ENCODE measurements at places on chromosomes 11 and 22. TPM values are rescaled to one million over a fixed set of nuclear protein-coding genes. Genes with fewer than 3 reads are reported as not detected.

GRCh38 chr22:35582861-35583670 lies 34.1 kb downstream of the MB start:
- H3K27me3 ChIP-seq = no peaks in the 10 kb centered on the region
- no peak overlapping the region for H3K4me3 ChIP-seq

GRCh38 chr11:125036933-125037332 lies 26.2 kb upstream of the SLC37A2 start:
- no peak overlapping the region for H3K4me3 ChIP-seq
- H3K36me3 ChIP-seq = no peaks in the 10 kb centered on the region
- DNase-seq = peak; percentile 48
- peaks cover 10% of the 10 kb centered on the region for H3K4me1 ChIP-seq

SCN4B gene
- polyA plus RNA-seq = not detected

DNA sequence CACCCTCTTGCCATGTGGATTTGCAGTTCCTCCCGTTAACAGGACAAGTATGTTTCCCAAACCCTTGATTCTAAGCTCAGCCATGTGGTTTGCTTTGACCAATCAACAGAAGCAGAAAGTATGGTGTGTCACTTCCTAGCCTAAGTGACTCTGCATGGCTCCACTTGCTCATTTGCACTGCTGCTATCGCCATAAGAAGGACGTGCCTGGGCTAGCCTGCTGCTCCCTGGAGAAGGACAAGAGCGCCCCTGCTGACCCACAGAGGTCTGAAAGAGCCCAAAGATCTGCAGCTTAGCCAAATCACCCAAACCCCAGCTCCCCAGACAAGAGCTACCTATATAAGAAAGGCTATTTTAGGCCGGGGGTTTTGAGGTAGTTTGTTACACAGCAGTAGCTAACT lies 18.0 kb downstream of the TBRG1 start:
- no peaks in the 10 kb centered on the region for H3K27me3 ChIP-seq
- H3K27ac ChIP-seq = no peak overlapping the region
- DNase-seq = no peak
- no peak overlapping the region for H3K4me3 ChIP-seq
- peaks cover 5% of the 10 kb centered on the region for H3K4me1 ChIP-seq
- peaks cover 38% of the 10 kb centered on the region for H3K36me3 ChIP-seq

- no peaks in the 10 kb centered on the region for H3K4me1 ChIP-seq
- no peak for DNase-seq
- no peak overlapping the region for H3K4me3 ChIP-seq
- H3K27me3 ChIP-seq = no peaks in the 10 kb centered on the region
These were observed 53.2 kb upstream of the CDON start for GRCh38 chr11:126115816-126116331.

- H3K36me3 ChIP-seq = no peaks in the 10 kb centered on the region
- H3K4me3 ChIP-seq = no peak overlapping the region
- H3K4me1 ChIP-seq = no peaks in the 10 kb centered on the region
- DNase-seq = no peak
These were observed 166.7 kb downstream of the FAT3 start for GRCh38 chr11:92391364-92391763.

SPI1 gene
- 914 TPM for polyA plus RNA-seq

GAB4 gene
- not detected for polyA plus RNA-seq

- H3K4me3 ChIP-seq = no peak overlapping the region
- H3K36me3 ChIP-seq = no peaks in the 10 kb centered on the region
- H3K4me1 ChIP-seq = no peaks in the 10 kb centered on the region
- H3K27me3 ChIP-seq = no peaks in the 10 kb centered on the region
- no peak for DNase-seq
These were observed 682.3 kb downstream of the TBC1D22A start for GRCh38 chr22:47444746-47445065.

GRCh38 chr11:14518820-14519219 lies 1.4 kb downstream of the PSMA1 start:
- DNase-seq = no peak
- H3K36me3 ChIP-seq = peaks cover 39% of the 10 kb centered on the region
- H3K27me3 ChIP-seq = no peaks in the 10 kb centered on the region
- peak overlapping the region; percentile 67 for H3K4me3 ChIP-seq
- peak overlapping the region; percentile 95 for H3K27ac ChIP-seq

SEPTIN3 gene
- polyA plus RNA-seq = 0.06 TPM

DNA sequence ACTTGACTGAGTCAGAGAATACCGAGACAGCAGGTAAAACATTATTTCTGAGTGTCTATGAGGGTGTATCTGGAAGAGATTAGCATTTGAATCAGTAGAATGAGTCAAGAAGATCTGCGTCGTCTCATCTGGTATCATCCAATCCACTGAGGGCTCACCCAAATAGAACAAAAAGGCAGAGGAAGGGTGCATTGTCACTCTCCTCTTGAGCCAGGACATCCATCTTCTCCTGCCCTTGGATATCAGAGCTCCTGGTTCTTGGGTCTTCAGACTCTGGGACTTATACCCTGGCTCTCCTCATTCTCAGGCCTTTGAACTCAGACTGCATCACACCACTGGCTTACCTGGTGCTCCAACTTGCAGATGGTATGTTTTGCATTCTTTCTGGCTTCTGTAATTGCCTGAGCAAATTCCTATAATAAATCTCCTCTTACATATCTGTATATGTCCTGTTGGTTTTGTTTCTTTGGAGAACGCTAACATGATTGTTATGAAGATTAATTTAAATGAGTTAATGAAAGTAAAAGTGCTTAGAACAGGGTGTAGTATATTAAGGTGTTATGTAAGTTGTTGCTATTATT lies 49.3 kb downstream of the ME3 start:
- no peaks in the 10 kb centered on the region for H3K36me3 ChIP-seq
- no peak overlapping the region for H3K27ac ChIP-seq
- DNase-seq = no peak
- no peaks in the 10 kb centered on the region for H3K27me3 ChIP-seq
- no peaks in the 10 kb centered on the region for H3K4me1 ChIP-seq

C11orf68 gene
- polyA plus RNA-seq = 22.8 TPM

DNA sequence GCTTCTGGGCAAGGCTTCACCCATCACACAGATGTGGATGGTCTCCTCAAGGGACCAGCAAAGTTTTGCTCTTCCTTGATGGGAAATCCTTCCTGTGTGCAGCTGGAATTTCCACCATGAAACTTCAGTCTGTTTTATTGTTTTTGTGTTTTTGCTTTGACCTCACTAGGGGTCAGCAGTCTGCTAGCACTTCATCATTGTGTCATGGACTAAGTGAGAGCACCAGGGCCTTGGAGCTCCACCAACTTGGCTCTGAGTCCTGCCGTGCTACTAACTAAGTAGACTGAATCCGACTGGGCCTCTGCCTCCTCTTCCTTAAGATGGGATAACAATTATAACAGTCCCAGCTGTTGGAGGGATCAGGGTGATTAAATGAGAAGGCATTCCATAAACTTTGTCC lies 305.8 kb upstream of the NCAM1 start:
- no peak overlapping the region for H3K4me3 ChIP-seq
- no peaks in the 10 kb centered on the region for H3K4me1 ChIP-seq
- peaks cover 3% of the 10 kb centered on the region for H3K27me3 ChIP-seq
- H3K27ac ChIP-seq = no peak overlapping the region
- no peaks in the 10 kb centered on the region for H3K36me3 ChIP-seq

DNA sequence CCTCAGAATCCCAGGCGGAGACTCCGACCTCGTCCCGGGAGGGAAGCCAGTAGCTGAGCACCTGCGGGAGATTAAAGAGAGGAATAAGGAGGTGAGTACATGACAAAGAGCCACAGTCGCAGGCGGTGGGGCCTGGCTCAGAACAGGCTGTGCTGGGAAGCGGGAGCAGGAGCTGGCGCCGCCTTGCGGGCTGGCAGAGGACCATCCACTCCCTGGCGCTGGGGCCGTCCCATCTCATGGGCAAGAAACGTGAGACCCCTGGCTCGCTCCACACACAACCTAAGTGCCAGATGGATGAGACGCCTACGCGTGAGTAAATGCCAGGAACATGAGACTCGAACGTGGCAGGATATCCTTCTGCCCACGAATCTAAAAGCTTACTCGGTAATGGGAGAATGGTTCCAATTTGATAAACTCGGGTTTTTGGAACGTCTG lies 6.3 kb downstream of the CEND1 start:
- no peak overlapping the region for H3K4me3 ChIP-seq
- no peaks in the 10 kb centered on the region for H3K27me3 ChIP-seq
- peaks cover 8% of the 10 kb centered on the region for H3K36me3 ChIP-seq
- H3K27ac ChIP-seq = no peak overlapping the region
- DNase-seq = no peak

PDXP gene
- 4.7 TPM for polyA plus RNA-seq

- no peak overlapping the region for H3K4me3 ChIP-seq
- peaks cover 27% of the 10 kb centered on the region for H3K36me3 ChIP-seq
- H3K27me3 ChIP-seq = no peaks in the 10 kb centered on the region
- H3K4me1 ChIP-seq = no peaks in the 10 kb centered on the region
- DNase-seq = no peak
These were observed 93.2 kb downstream of the EXT2 start for GRCh38 chr11:44188643-44189042.

SSTR3 gene
- polyA plus RNA-seq = not detected

RASSF10 gene
- polyA plus RNA-seq = not detected

GRCh38 chr22:44592126-44592823 lies 94.2 kb upstream of the RTL6 start:
- DNase-seq = no peak
- H3K4me3 ChIP-seq = no peak overlapping the region
- no peaks in the 10 kb centered on the region for H3K27me3 ChIP-seq

MYOD1 gene
- polyA plus RNA-seq = not detected

DNA sequence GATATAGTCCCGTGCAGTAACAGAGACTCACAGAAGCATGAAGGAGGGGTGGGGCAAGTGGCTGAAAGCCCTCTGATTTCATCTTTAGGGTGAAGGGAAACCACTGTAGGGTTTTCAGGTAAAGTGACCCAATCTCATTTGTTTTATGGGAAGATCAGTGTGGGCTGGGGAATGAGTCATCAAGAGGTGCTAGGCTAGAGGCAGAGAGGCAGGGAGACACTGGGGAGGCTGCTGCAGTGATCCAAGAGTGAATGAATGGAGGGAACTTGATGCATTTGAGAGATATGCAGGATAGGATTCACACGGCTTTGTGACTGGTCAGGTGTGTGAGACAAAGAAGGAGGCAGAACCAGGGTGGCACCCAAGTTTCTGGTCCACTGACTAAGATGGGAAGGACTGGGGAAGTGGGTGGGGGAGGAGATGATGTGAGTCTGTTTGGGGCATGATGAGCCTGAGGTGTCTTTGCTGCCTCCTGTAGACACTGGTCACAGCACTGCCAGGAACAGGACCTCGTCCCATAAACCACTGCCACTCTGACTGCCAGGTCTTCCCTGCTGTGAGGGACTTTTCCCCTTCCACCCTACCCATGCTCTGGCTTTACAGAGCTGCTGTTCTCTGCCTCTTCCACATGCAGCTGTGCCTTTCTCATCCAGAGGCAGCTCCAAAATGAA lies 239.0 kb downstream of the TENM4 start:
- no peak overlapping the region for H3K27ac ChIP-seq
- H3K27me3 ChIP-seq = no peaks in the 10 kb centered on the region
- H3K4me1 ChIP-seq = no peaks in the 10 kb centered on the region
- H3K36me3 ChIP-seq = no peaks in the 10 kb centered on the region

DNA sequence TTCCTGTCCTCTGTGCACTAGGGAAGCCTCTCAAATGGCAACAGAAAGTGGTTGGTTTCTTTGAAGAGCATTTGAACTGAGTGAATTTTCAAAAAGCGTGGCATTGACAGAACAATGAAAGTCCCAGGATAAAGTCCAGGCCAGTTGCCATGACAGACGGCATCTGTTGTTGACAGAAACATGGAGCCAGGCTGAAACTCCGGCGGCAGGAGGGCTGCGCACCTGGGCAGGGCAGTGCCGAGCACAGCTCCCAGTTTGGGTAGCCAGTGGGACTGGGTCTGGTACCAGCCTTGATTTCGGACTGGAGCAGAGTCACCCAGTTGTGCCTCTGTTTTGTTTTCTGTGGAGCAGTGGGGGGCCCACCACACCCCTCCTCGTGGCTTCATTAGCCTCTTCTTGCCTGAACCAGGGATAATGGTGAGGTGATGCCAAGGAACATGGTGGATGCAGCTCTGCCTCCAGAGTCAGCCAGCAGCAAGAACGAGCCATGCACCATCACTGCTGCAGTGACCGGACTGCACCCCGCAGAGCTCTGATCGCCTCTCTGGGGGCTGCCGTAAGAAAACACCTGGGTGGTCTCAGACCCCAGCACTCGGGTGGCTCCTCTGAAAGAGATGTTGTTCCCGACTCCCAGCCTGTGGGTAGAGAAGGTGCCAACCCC lies 9.8 kb upstream of the SEPTIN5 start:
- no peak overlapping the region for H3K27ac ChIP-seq
- no peaks in the 10 kb centered on the region for H3K27me3 ChIP-seq
- no peaks in the 10 kb centered on the region for H3K36me3 ChIP-seq
- no peak for DNase-seq
- no peaks in the 10 kb centered on the region for H3K4me1 ChIP-seq

SCGB2A2 gene
- polyA plus RNA-seq = not detected

KIF18A gene
- polyA plus RNA-seq = not detected

PRSS23 gene
- 0.19 TPM for polyA plus RNA-seq

GRCh38 chr11:17828311-17828751 lies 93.8 kb downstream of the KCNC1 start:
- H3K4me1 ChIP-seq = no peaks in the 10 kb centered on the region
- no peaks in the 10 kb centered on the region for H3K36me3 ChIP-seq
- H3K27me3 ChIP-seq = no peaks in the 10 kb centered on the region
- no peak overlapping the region for H3K4me3 ChIP-seq

HPX gene
- not detected for polyA plus RNA-seq

- no peaks in the 10 kb centered on the region for H3K36me3 ChIP-seq
- no peaks in the 10 kb centered on the region for H3K4me1 ChIP-seq
- no peak overlapping the region for H3K27ac ChIP-seq
- no peaks in the 10 kb centered on the region for H3K27me3 ChIP-seq
- no peak overlapping the region for H3K4me3 ChIP-seq
These were observed 10.0 kb downstream of the KCNA4 start for GRCh38 chr11:30006876-30007275.

CCDC87 gene
- not detected for polyA plus RNA-seq

DNA sequence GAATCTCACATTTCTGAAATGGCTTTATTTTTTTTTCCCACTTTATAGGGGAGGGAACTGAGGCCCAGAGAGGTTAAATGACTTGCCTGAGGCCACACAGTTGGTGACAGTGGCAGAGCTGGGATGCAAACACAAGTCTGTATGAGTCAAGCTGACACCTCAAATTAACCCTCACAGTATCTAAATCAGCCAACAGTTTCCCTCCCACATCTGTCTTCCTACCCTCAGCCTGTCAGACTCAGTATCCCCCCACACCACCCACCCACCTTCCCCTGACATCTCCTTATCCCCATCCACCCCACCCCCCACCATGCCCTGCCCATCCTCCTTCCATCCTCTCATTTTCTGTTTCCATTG lies 95.2 kb downstream of the TP53I11 start:
- peaks cover 19% of the 10 kb centered on the region for H3K27me3 ChIP-seq
- DNase-seq = no peak
- no peak overlapping the region for H3K4me3 ChIP-seq
- H3K36me3 ChIP-seq = no peaks in the 10 kb centered on the region
- no peaks in the 10 kb centered on the region for H3K4me1 ChIP-seq

Measured in CD14-positive monocyte (primary cell).